ENCODE measurements at places on chromosomes 4 and X.

GRCh38 chr4:15855804-15856475 lies 77.8 kb downstream of the CD38 start:
- DNase-seq: no peak

DNA sequence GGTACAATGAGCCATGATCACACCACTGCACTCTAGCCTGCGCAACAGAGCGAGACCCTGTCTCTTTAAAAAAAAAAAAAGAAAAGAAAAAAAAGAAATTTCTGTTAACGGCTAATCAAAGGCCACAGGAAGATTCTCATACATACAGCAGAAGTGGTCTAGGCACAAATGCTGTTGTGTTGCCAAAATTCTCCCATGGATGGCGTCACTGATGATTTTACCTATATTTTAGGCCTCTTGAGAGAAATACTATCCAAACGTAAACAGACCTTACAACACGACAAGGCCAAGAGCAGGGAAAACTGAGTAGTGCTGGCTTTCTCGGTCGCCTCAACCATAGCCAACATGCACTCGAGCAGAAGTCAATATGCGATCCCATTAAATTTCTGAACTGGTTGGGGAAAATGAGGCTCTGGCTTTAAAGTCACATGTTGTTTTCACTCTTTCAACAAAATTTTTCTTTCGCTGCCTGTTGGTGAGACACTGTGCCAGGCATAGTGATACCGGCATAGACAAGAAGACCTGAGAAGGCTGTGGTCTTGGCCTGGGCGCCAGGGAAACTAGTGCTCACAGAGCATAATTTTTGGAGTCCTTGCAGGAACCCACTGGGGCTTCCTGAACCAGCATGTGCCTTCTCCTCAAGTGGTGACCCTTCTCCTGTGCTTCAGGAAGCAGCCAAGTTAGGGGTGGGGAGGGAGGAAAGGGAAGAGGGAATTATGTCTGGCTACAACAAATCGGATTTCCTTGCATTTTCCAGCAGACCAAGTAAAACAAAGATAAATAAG lies 20.6 kb downstream of the SH3KBP1 start:
- DNase-seq: no peak

DNA sequence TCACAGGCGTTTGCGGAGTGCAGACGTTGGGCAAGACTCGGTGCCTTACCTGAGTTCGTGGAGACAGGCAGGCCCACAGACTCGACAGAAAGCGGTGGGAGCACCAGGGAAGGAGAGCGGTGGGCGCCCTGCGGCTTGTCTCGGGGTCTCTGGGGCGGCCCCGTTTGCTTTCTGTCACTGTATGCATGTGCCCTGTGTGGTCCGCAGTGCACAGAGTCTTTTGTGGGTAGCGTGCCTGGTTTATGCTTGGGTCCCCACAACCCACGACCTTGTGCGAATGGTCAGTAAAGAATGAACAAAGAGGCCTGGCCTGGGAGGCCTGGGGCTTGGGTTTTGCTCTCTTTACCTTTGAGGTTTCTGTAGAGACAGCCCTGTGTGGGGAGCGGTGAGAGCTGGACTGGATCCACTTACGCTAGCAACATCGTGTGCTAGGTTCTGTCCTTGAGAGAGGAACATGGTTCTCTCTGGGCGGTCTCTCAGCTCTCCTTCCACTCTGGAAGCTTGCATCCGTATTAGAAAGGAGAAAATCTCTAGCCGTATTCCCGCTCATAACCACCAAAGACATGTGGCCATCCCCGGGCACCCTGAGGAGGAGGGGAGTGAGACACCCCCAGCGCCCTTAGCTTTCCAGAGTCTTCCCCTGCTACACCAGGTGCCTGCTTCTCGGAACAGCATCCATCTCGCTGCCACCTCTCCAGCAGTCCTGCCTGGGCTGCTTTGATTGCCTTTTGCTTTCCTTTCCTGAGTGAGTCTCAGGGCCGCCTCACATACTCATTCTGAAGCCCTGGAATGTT lies 1.2 kb downstream of the TADA2B start:
- DNase-seq: no peak

DNA sequence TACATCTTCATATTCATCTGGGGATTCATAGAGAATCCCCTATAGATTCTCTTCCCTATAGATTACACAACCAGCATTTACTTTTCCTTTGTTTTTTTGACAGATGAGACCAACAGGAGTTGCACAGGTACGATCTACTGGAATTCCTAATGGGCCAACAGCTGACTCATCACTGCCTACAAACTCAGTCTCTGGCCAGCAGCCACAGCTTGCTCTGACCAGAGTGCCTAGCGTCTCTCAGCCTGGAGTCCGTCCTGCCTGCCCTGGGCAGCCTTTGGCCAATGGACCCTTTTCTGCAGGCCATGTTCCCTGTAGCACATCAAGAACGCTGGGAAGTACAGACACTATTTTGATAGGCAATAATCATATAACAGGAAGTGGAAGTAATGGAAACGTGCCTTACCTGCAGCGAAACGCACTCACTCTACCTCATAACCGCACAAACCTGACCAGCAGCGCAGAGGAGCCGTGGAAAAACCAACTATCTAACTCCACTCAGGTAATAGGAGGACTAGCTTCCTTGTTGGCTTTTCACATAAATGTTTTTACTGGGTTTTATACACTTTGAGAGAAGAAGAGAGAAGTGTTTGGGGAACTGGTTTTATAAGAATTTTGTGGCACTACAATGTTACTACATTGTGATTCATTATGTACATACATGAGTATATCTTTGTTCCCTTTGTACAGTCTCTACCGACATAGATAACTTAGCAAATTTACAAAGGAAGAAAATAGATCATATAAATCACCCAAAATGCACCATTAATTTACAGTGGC lies 137.2 kb downstream of the DIPK2B start:
- DNase-seq: no peak

- DNase-seq: no peak
These were observed 19.1 kb downstream of the PRIMPOL start for GRCh38 chr4:184668511-184669114.

- no peak for DNase-seq
These were observed 41.8 kb downstream of the RBM47 start for GRCh38 chr4:40587826-40588225.

DNA sequence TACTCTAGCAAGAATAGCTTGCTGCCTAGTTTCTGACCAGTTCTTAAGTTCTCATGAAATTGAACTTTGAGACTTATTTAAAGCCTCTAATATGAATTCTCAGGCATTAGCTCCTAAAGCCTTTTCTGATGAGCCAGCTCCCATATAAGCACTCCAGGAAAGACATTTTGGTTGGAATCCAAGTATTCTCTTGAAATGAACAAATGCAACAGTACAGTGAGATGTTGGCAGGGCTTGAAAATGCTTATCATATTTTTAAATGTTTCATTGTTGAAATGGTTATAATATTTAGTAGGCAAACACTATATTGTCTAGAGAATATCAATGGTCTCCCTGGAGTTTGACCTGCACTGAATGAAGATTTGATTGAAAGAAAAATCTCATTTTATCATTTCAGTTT lies 240.3 kb downstream of the ANK2 start:
- DNase-seq: no peak

- DNase-seq: no peak
These were observed 377.2 kb upstream of the ANXA10 start for GRCh38 chr4:167715176-167715575.

GRCh38 chr4:129092631-129093190 lies 628 bp downstream of the SCLT1 start:
- no peak for DNase-seq

- no peak for DNase-seq
These were observed 106.3 kb upstream of the TEX13D start for GRCh38 chrX:124226129-124226528.

- DNase-seq: no peak
These were observed 98.8 kb upstream of the GATB start for GRCh38 chr4:151859641-151860040.

DNA sequence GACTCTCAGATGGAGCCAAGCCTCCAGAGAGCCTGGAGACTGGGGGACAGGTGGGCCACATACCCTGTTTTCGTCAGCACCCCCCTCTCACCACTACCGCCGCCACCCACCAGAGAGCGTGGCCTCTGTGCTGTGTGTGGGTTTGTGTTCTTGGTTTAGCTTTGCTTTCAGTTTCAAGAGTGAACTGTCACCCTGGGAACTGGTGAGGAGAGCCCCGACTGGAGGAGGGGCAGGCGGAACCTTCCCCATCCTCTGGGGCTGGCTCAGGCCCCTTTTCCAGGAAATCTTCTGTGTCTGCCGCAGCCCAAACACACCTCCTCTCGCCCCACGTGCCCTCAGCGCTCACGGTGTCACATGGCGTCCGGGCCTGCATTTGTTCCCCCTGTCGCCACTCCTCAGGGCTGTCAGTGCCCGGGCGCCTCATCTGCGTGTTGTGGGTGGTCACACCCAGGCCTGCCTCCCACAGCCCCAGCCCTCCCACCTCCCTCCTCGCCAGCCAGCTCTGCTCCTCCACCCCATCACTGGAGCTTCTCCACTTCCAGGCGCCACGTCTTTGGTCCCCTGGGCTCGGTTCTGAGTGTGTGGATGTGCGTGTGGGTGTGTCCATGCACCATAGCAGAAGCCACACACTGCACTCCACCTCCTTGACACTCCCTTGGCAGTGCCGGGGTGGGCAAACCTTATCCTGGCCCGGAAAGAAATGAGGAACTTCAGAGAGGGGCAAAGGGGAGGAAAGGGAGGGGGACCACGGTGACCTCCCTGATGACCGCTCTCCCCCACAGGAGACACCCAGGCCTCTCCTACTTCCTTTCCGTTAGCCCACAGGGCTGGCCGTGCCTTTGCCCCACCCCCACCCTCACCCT lies 27.8 kb downstream of the ELF4 start:
- DNase-seq: no peak

DNA sequence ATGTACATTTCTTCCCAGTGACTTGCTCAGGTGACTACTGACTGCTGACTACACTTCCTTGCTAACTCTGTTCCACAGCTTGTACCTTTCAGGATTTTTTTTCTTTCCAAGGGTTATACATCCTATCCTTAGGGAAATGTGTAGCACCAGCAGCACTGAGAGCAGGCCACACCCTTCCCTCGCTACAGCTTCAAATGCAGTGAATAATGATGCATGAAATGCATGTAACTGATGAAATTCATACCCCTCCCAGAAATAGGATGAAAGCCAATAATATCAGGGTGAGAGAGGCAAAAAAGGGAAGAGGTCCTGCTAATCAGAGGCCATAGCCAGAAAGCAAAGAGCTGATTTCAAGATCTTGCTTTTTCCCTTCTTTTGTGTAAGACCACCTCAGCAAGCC lies 6.2 kb upstream of the FGF16 start:
- no peak for DNase-seq

GRCh38 chr4:143511906-143512305 lies 1.6 kb upstream of the SMARCA5 start:
- no peak for DNase-seq

DNA sequence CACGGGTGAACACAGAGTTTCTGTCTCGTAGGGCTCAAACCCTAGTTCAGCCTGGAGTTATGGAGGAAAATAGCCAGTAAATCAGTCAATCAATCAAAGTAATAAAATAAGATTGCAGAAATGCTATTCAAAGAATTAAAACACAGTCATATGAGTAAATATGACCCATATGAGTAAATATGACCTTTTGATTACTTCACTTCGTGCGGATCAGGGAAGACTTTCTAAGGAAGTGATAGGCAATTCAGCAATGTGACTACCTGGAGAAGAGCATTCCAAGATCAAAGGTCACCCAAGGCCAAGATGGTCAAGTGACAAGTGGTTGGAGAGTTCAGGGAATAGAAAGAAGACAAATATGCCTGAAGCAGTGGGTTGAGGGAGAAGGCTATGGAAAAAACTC lies 722.6 kb downstream of the ADGRL3 start:
- DNase-seq: no peak

DNA sequence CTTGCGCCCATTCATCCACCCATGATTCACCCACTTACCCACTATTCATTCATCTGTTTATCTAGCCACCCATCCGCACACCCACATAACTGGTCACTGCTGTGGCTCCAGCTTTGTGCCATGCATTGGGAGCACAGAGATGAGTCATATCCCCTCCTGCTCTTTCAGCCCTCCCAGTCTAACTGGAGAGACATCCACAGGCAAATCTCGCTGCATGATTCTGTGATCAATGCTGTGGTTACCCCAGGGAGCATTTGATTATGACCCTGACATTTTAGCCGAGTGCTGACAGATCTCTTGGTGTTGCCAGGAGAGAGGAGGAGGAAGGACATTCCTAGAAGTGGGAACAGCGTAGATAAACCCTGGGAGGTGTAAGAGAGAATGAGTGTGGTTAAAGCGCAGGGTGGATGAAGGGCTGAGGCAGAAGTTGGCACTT lies 10.4 kb upstream of the PORCN start:
- no peak for DNase-seq

GRCh38 chr4:156981262-156981769 lies 9.7 kb upstream of the PDGFC start:
- DNase-seq: no peak

DNA sequence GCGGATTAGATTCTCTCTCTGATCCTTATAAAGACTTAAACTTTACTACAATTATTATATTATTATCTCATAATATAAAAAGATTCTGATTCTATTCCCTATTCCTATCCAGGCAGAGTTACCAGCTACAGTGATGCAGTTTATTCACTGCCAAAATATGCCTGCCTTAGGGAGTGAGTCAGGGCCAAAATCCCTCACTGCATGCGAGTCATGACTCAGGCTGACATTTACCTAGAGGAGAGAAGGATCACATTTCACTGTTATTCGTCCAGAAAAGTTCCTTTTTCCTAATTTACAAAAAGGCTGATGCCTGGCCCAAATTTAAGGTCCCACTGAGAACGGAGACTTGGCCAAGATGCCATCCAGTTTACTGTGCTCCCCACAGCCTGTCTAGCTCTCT lies 168.5 kb upstream of the LDB2 start:
- no peak for DNase-seq

DNA sequence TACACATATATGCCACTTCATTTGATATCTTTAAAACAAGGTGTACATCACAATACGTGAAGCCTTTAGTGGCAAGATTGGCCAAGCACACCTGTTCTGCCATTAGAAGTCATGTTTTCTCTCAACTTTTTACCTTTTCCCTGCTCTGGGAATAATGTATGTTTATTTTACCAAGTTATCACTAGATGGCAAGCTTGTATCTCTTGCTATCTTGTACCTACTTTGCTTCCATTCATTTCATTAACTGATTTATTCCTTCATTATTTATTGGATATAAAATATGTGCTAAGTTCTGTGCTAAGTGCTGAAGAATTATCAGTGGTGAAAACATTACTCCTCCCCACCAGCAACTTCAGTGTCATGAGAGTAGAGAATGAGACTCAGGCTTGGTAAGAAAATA lies 245.5 kb downstream of the ANK2 start:
- no peak for DNase-seq

- no peak for DNase-seq
These were observed 13.7 kb upstream of the TMPRSS11B start for GRCh38 chr4:68259191-68259590.

- no peak for DNase-seq
These were observed 183.7 kb downstream of the FBXW7 start for GRCh38 chr4:152352215-152352614.

GRCh38 chrX:154308108-154308946 lies 12.7 kb downstream of the TKTL1 start:
- DNase-seq: peak; percentile 74

GRCh38 chr4:26116057-26116456 lies 202.0 kb downstream of the SMIM20 start:
- no peak for DNase-seq

GRCh38 chr4:118969359-118969758 lies 80.7 kb downstream of the SYNPO2 start:
- DNase-seq: no peak

GRCh38 chrX:33336783-33337182 lies 125.4 kb upstream of the DMD start:
- no peak for DNase-seq
